Frontal cortex (tissue), 4 donors: ENCODE measurements at places on chromosomes 1 and 21. TPM values are rescaled to one million over a fixed set of nuclear protein-coding genes. Genes with fewer than 3 reads are reported as not detected.

MMP23B gene
- total RNA-seq: 0.82 TPM

GRCh38 chr21:45972716-45973474 lies 8.7 kb upstream of the COL6A1 start:
- no peak for DNase-seq

SIK1 gene
- 0.82 TPM for total RNA-seq

LORICRIN gene
- total RNA-seq: not detected

- no peak for DNase-seq
Observed at GRCh38 chr1:163038928-163039706, 30.0 kb upstream of the RGS4 start.

FAM78B gene
- 4.1 TPM for total RNA-seq

SELL gene
- total RNA-seq: 0.82 TPM

DNA sequence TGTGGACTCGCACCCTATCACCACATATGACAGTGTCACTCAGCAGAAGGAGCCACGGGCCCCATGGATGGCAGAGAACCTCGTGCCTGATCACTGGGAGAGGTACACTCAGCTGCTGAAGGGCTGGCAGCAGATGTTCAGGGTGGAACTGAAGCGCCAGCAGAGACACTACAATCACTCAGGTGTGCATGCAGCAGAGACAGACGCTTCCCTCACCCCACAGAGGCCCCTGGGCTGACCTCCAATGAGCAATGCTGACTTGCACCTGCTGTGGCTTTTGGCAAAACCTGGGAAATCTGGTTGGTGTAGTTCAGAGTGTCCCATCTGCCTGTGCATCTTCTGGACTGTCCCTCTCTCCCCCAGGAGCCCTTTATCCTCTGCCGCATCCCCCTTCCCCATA lies 51.9 kb downstream of the KIAA1614 start:
- DNase-seq: no peak

DNA sequence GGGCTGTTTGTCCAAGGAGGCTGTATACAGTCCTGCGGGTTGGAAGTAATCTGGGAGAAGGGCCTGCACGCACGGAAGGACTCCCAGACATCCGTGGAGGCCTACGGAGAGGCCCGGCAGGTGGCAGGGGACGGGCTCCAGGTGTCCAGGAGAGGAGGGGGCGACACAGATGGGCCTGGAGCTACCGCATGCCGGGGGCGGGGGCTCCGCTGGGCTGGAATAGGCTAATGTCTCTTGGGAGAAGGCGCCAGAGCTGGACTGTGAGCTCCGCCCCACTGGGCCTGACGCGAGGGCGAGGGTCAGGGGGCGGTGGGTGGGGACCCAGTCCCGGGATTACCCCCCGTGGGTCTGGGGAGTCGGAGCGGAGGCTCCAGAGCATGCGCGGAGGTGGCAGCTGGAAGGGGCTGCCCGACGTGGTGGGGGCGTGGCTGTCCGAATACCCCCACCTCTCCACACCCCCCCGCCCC lies 659 bp downstream of the AGO1 start:
- DNase-seq: peak; percentile 64

HLCS gene
- total RNA-seq: 23.2 TPM

DNA sequence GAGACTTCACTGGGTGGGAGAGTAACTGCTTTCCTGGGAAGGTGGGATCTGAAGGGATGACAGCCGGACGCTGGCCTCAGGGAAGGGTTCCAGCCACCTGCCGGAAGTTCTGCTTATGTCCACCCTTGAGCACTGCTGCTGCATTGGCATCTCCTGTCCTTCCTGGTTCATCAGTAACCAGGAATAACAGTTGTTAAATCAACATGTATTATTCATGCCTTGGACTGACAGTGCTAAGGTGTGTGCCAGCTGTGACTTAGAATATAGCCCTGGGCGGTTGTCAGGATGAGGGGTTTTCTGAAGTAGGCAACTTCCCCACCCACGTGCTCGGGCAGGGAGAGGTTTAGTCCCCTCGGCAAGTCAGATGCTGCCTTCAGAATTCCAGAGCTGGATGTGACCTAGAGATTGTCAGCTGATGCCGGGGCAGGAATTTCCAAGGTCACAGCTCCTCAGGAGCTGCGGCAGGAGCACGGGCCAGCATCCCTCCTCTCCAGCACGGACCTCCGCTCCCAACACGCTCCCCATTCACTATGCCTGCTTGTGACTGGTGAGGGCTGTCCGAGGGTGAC lies 17.9 kb downstream of the CLDN14 start:
- DNase-seq: no peak

DNA sequence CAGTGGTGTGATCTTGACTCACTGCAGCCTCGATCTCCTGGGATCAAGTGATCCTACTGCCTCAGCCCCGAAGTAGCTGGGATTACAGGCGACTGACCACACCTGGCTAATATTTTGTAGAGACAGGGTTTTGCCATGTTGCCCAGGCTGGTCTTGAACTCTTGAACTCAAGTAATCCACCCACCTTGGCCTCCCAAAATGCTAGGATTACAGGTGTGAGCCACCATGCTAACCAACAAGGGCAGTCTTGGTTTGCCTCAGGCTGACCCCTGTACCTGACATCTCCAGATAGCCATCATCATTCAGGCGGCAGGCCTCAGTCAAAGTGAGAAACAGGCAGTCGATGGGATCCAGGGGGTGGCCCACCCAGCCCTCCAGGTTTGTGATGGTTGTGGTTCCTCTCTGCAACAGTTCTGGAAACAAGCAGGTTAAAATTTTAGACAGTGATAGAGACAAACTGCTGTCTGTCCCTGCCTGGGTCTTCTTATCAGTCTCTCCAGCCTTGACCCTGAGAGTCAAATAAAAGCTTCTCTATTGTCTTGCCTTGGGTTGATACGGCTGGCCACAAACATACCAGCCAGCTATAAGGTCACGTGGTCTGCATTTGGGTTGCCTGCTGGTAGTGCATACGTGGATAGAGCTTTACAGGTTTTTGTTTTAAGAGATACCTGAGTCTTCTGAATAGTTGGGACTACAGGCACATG lies 26.8 kb downstream of the UROD start:
- DNase-seq: no peak

DNA sequence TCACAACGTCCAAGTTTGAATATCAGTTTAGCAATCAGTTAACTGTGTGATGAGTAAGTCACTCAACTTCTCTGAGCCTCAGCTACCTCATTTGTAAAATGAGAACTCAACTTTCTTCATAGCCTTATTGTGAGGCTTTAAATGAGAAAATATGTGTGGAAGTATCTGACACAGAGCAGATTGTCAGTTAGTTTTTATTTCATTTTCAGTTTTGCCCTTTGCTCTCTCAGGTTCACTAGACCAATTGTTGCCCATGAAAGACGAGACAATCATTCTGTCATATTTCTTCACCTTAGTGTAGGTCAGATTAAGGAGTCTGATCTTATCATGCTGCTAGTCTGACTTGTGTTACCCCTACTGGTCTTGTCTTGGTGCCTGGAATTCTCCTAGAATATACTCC lies 232.8 kb upstream of the PTBP2 start:
- no peak for DNase-seq

DNA sequence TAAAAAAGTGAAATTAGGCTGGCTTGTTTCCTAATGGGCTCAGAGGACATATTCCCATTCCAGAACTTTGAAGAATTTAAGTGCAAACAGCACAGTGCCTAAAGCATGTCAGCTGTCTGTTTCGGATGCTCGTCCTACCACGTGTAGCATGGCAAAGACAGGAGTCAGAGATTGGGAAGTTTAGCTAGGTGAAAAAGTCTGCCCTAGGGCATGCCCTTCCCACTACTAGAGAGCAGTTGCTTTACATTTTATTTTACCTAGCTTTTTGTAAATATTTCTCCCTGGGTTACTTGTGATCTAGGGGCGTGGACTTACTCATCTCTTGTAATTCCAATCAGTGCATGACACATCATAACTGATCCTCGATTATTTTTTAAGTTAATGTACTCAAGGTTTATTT lies 111.1 kb downstream of the LMO4 start:
- no peak for DNase-seq

DNA sequence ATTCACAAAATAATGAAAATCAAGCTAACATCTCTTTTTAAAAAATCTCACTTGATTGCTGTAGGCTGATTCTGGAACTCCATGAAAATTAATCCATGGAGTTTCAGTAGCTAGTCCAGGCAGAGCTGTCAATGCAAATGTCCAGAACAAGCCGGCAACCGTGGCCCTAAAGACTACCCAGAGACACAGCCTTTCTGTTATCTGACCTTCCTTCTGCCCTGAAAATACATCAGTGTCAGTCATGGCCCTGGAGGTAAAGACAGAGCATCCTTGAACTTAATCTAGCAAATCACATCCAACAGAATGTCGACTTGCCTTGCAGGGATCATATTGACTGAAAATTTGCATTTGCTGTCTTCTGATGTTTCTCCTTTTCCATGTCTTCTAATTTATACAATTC lies 887.4 kb upstream of the B3GALT2 start:
- DNase-seq: no peak

DNA sequence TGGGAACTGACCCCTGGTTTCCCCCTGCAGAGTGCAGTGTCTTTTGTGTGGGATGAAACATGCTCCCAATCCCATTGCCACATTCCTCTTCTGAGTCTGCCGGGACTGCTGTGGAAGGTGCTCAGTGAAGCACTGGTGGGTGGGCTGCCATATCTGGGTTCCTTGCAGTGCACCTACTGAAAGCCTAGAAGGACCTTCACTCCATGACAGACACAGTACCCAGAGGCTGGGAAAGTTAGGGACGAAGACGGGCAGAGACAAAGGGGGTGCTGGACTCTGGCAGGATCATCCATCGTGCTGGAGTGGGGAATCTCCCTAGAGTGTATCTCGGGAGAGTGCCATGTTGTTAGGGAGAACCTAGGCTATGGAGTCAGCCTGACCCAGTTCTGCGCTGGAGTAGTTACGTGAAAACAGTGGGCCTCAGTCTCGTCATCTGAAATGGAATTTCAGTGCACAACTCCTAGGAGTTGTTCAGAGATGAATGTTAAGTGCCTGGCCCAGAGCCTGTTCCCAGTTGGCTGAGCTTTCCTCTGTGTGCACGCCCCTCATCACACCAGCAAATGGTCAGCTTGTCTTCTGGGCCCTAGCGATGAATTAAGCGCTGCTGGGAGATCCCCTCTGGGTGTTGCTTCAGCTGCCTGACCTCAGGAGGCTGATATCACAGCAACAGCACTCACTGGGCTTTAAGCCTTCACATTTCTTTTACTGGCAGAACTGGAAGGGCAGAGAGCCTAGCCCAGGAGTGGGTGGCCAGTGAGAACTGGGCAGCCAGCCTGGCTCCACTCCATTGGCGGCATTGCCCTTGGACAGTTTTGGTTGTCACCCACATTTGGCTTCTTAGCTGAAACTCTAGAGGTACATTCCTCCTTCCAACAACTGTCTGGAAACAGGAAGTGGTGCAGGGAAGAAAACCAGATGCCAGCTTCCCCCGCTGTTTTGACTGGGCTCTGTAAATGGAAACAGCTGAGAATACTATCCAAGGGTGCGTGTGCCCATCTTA lies 479.8 kb upstream of the VAMP3 start:
- DNase-seq: peak; percentile 6

DNA sequence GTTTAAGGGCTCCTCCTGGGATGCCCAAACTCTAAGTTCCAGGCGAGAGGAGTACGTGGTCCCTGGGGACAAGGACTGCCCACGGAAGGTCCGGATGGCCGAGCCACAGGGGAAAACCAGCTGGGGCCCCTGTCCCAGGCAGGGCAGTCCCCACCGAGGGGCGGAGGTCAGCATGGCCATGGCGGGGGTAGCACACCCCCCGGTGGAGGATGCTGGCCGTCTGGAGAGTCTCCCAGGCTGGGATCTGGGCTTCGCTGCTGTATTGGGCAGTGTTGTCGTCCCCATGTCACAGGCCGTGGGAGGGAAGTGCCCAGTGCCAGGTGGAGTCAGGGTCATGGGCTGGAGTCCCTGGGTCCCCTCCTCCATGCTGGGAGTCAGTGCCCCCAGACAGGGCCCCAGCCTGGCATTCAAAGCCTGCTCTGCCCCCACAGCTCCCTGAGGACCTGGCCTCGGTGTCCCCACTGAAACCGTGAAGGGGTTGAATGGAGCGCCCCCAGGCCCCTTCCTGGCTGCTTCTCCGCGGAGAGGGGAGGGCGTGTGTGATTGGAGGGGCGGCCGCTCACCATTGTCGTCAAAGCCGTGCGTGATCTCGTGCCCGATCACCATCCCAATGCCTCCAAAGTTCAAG lies 6.8 kb downstream of the PRXL2B start:
- DNase-seq: no peak

TMEM167B gene
- 44.4 TPM for total RNA-seq

DNA sequence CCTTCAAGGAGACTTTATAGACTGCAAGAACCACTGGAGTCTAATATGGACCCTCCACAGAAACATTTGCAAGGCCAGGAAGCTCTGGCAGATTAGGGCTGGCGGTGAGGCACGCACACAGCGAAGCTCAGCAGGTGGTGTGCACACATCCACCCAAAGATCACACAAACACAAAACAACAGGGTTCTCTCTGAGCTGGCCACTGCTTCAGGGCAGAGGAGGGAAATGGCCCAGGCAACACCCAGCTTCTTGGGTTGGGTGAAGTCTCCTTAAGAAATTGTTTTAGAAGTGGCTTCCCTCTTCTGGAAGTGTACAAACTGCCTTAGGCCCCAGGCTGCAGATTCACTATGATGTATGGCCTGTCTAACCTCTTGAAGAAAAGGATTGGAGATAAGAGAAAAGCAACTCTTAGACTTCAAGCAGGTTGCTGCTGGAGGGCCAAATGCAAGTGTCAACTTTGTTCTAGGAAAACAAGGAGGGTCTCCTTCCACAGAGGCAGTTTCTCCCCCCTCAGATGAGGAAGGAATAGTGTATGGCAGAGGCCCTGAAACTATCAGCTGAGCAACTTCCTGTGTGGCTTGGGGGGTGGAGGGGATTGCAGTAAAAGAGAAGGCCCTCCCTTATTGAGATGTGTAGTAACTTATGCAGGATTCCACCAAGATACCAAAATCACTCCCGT lies 2.0 kb downstream of the RCSD1 start:
- no peak for DNase-seq

GRCh38 chr1:110083866-110084226 lies 13.4 kb upstream of the ALX3 start:
- DNase-seq: no peak

DNA sequence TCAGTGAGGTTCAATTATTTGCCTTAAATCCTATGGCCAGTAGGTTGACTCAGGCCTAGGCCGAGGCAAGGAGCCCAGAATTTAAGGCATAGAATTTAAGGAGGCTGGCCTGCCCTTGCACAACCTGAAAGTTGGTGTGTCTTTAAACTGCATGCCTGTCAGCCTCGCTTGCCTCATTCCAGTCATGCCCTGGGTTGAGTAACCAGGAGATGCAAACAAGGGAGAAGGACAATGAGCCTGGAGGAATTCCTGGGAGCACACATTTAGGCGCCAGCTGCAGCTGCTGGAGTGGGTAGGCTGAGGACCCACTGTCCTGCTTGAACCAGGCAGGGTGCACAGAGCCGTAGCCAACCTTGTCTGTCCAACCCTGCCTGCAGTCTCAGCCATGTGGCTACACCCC lies 11.7 kb downstream of the CD2 start:
- DNase-seq: no peak

DNA sequence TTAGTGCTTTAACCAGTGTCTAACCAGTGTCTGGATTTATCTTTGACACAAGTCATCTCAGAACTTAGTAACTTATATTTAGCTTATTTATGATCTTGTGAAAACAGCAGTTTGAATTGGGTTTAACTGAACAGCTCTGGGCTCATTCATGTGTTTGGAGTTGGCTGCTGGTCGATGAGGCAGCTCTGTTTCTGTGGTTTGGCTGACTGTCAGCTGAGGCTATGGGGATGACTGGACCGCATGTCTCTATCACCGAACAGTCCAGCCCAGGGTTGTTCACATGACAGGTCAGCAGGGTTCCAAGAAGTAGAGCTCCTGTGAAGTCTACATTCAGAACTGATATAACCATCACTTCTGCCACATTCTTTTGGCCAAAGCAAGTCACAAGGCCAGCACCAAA lies 29.1 kb upstream of the C21orf91 start:
- DNase-seq: no peak
